ENCODE measurements at places on chromosomes 6 and 20. TPM values are rescaled to one million over a fixed set of nuclear protein-coding genes. Genes with fewer than 3 reads are reported as not detected.

Gene OPRM1
- polyA plus RNA-seq, result not detected

DNA sequence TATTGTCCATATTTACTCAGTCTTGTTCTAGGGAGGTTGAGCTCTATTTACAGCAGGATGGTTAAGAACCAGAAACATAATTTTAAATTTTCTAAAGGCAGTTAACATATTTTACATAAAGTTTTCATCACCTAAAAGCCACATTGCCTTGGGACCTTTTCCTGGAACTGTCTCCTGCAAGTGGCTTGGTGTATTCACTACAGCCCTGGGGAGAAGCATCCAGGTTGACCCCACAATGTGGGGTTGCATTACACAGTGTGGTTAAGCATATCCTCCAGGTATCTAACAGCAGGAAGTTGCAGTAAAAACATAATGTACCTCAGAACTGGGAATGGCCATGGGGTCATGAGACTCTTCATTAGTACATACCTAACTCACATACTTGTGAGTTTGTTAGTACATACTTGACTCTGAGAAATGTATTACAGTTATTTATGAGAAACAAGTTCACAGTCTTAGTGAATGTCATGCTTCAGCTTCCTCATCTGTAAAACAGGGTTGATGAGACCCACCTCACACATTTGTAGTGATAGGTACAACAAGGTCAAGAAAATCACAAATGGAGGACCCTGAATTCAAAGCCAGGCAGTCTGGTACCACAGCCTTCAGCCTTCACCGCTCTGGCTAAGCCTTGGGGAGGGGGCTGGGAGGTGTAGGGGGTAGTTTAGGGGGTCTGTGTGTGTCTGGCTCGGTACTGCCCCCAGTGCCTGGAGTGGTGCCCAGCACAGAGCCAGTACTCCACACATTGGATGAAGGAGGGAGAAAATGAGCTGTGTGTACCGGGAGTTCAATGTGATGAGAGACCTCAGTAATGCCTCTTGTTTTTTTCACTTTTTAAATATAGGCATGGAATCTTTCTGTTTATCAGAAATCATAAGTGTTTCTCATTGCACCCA, 52.9 kb downstream of the KAT14 start:
- DNase-seq, result no peak

- peak; percentile 45 for DNase-seq
Observed at GRCh38 chr6:158475344-158476302, 84.3 kb upstream of the TMEM181 start.

DNA sequence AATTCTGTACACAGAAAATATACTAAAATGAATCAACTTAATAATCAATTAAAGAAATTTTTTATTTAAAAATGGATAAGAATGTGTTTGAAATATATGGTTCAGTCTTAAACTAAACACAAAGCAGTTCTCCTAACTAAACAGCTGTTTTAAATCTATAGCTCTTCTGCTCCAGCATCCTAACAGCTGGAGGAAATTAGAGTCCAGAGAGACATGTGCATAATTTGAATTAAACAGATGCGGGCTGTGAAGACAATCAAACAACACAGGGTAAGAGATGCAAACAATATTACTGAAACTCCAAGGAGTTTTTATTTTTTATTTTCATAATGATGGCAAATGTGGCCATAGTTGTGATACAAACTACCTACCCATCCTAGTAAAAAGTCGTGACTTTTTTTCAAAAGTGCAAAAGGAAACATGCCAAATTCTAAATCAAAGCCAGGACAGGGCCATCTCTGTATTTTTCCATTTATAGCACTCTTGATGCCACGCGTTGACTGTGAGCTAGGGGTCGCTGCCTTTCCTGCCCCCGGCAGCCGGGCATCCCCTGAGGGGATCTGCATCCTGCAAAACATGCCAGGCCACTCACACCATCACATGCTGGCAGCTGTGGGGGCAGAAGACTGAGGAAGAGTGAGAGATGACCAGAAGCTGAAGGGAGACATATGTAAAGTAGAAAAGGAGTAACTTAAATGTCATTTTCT, 310.6 kb downstream of the PRKN start:
- DNase-seq, result no peak

GRCh38 chr6:74871757-74872156, 334.1 kb downstream of the COL12A1 start:
- DNase-seq, result no peak

DNA sequence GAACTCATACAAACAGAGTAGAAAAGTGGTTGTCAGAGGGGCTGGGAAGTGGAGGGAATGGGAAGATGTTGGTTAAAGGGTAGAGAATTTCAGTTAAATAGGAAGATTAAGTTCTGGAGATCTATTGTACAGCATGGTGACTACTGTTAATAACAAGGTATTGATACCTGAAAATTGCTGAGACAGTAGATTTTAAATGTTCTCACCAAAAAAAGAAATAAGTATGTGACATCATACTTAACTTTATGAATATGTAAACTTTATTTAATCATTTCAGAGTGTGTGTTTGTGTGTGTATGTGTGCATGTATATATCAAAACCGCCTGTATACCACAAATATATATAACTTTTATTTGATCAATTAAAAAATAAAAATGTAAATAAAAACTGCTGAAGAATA, 896.4 kb downstream of the TFAP2A start:
- no peak for DNase-seq

DNA sequence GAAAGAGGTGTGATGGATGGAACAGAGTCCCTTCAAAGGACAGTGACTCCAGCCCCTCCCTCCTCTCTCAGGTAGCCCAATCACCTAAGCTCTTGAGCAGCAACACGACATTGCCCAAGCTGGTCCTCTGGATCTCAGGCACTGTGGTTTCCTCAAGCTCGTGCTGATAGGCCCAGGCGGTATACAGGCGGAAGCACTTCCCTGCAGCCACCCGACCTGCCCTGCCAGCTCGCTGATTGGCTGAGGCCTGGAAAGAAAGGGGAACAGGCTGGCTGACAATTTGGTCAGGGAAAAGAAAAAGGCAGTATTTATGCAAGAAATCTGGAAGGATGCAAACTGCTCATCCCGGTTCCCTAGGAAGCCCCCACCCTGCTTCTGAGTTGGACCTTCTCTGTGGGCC, 9.6 kb downstream of the C6orf136 start:
- no peak for DNase-seq

DNA sequence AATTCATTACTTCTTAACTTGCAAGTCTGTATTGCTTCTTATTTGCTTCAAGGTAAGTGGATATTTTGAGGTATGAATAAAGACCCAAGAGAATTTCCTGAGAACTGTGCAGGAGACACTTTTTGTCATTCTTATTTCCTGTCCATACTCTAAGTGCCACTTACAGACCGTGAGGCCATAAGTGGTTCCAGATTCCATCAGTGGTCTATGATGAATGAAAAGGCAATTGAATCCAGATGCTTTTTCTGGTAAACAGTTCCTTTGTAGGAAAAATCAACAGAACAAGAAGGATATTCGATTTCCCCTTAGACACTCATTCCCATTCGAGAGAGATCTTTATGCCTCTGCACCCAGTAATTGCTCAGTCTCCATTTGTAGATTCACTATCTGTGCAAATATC, 58.3 kb upstream of the PDE10A start:
- no peak for DNase-seq

Gene APCDD1L
- 0.17 TPM for polyA plus RNA-seq

Gene GNMT
- polyA plus RNA-seq, result 0.41 TPM

Gene MYMX
- polyA plus RNA-seq, result 0.24 TPM

- DNase-seq, result peak; percentile 71
Observed at GRCh38 chr6:111888928-111889695, 15.9 kb upstream of the FYN start.

GRCh38 chr6:157714153-157714490, 108.9 kb upstream of the SNX9 start:
- no peak for DNase-seq

GRCh38 chr6:122033564-122034181, 365.8 kb upstream of the HSF2 start:
- peak; percentile 69 for DNase-seq

Gene GPR6
- polyA plus RNA-seq, result not detected

- DNase-seq, result no peak
Observed at GRCh38 chr6:99225172-99225571, 124.3 kb downstream of the FAXC start.

GRCh38 chr20:760751-761417, 7.4 kb downstream of the SLC52A3 start:
- peak; percentile 26 for DNase-seq

Gene PRICKLE4
- 1.5 TPM for polyA plus RNA-seq

Gene MPIG6B
- polyA plus RNA-seq, result not detected

DNA sequence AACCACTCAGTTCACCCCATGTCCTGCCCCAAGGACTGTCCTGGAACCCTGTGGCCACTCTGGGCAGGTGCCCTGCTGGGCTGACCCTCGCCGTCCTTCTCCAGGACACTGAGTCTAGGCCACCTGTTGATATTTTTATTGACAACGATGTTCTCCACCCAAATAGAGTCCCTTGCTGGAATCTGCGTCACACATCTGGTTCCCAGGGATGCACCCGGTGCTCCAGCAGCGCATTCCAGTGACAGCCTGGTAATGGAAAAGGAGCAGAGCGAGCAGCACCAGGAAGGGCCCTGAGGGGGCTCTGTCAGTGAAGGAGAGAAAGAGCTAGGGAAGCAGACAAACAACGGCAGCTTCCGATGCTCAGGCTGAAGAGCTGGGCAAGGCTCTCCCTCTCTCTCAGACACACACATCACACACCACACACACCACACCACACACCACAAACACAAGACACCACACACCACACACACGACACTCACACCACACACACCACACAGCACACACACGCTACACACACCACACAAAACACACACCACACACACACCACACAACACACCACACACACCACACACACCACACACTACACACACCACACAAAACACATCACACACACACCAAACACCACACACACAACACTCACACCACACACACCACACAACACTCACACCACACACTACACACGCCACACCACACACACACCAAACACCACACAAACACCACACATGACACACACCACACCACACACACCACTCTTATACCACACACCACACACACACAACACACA, 117.9 kb upstream of the THBS2 start:
- no peak for DNase-seq

Gene ABHD16B
- polyA plus RNA-seq, result not detected

- DNase-seq, result no peak
Observed at GRCh38 chr6:168611691-168612090, 170.7 kb downstream of the SMOC2 start.

GRCh38 chr20:61436667-61437279, 184.7 kb downstream of the CDH4 start:
- no peak for DNase-seq

Gene TAAR6
- polyA plus RNA-seq, result not detected

Gene CNPY3
- 40.8 TPM for polyA plus RNA-seq

DNA sequence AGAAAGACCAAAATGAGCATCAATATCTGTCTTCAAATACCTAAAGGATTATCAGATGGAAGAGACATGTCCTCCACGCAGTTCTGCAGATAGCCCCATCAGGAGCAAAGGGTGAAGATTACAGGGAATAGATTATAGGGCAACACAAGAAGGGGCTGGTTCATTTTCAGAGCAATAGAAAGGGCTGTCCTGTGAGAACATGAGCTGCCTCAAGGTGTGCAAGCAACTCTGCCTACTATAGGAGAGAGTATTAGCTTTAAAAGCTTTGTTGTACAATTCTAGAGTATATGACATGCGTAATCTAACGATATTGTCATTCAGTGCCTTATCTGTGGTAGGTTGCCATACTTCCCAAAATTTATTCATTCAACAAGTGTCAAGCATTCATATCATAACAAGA, 112.7 kb downstream of the NRSN1 start:
- no peak for DNase-seq

DNA sequence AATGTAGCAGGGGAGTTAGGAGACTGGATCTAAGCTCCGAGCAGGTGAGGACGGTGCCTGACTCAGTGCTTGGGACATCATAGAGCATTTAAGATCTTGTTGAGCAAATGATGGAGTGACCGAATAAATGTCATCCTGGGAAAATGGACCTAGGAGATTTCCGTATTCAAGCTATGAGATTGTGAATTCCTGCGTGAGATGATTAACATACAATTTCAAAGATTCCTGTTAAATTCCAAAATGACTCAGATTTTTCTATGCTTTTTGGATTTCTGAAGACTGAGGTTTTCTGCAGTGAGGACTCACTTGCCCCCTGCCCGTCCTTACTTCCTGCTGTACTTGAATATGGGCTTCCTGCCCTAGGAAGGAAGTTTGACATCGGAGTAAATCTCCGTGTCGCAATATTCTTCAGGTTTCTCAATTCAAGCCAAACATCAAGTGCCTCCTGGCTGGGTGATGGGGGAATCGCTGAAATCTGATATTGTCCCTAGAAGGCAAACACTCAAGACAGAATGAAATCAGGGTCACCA, 5.2 kb downstream of the SYTL3 start:
- no peak for DNase-seq

DNA sequence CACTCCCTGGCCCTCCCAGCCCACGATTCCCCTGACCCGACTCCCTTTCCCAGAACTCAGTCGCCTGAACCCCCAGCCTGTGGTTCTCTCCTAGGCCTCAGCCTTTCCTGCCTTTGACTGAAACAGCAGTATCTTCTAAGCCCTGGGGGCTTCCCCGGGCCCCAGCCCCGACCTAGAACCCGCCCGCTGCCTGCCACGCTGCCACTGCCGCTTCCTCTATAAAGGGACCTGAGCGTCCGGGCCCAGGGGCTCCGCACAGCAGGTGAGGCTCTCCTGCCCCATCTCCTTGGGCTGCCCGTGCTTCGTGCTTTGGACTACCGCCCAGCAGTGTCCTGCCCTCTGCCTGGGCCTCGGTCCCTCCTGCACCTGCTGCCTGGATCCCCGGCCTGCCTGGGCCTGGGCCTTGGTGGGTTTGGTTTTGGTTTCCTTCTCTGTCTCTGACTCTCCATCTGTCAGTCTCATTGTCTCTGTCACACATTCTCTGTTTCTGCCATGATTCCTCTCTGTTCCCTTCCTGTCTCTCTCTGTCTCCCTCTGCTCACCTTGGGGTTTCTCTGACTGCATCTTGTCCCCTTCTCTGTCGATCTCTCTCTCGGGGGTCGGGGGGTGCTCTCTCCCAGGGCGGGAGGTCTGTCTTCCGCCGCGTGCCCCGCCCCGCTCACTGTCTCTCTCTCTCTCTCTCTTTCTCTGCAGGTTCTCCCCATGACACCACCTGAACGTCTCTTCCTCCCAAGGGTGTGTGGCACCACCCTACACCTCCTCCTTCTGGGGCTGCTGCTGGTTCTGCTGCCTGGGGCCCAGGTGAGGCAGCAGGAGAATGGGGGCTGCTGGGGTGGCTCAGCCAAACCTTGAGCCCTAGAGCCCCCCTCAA, at the start of gene LTA:
LTA (plus strand) TSS at position 249 of the 871 bp plus-strand sequence; CDS start at position 703, 454 bp downstream.
- no peak for DNase-seq

GRCh38 chr6:36999061-36999750, 6.2 kb upstream of the FGD2 start:
- DNase-seq, result no peak

DNA sequence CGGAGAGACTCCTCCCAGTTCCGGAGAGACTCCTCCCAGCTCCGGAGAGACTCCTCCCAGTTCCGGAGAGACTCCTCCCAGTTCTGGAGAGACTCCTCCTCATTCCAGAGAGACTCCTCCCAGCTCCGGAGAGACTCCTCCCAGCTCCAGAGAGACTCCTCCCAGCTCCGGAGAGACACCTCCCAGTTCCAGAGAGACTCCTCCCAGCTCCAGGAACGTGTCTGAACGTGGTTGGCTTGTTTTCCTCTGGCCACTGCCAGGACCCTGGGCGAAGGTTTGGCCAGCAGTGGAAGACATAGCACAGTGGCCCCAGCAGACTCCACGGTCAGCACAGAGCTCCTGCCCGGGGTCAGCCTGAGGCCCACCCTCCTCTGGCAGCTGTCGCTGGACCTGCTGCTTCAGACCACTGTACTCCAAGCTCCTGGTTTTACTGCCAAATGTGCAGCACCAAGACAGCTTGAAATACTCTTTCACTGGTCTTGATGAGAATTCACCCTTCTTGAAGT, 122.3 kb upstream of the AFDN start:
- DNase-seq, result no peak

Gene CRISP3
- not detected for polyA plus RNA-seq

Measured in endothelial cell of umbilical vein (primary cell).